ENCODE measurements at places on chromosomes 3 and 15. TPM values are rescaled to one million over a fixed set of nuclear protein-coding genes. Genes with fewer than 3 reads are reported as not detected.

CILP gene
- 129 TPM for total RNA-seq

SLC28A1 gene
- not detected for total RNA-seq

SMAD6 gene
- total RNA-seq = 28.5 TPM

GCNT3 gene
- 1.5 TPM for total RNA-seq

CNTN4 gene
- 22.1 TPM for total RNA-seq

GUCA1C gene
- total RNA-seq = not detected

TRIM59 gene
- 6.1 TPM for total RNA-seq

EPHA6 gene
- 1.2 TPM for total RNA-seq

DNA sequence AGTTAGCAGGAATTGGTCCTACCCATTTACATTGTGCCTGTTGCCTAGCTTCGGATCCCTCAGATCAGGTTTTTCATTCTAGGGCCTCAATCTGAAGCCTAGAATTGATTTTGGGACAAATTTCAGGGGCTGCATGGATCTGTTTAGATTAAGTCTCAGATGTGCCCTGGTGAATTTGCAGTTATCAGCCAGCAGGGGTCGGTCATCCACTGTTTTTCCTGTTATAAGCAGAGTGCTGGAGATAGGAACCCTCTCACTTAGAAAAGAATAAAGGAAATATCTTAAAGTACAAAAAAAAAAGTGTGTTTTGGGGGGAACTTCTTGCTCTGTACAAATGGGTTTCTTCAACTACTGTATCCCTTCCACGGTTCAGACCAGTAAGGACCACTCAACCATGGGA is 212.5 kb downstream of the BCHE start:
- no peaks in the 10 kb centered on the region for H3K36me3 ChIP-seq
- no peak overlapping the region for H3K27ac ChIP-seq
- H3K4me1 ChIP-seq = no peaks in the 10 kb centered on the region
- H3K27me3 ChIP-seq = no peaks in the 10 kb centered on the region
- no peak overlapping the region for H3K4me3 ChIP-seq

DNA sequence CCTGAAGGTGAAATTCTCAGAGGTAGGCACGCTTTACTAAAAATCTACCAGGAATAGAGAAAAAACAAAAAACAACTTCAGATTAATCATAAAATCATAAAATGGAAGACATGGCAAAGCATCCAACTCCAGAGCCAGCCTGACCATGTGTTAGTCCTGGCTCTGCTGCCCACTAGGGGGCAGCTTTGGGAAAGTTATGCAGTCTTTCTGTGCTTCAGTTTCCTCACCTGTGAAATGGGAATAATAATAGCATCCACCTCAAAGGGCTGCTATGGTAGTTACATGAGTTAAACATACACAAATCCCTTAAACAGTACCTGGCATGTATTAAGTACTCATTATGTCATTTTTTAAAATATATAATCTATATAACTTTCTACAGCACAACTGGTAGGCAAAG is 52.3 kb downstream of the WNT5A start:
- no peak overlapping the region for H3K27ac ChIP-seq
- DNase-seq = no peak
- no peaks in the 10 kb centered on the region for H3K36me3 ChIP-seq
- H3K27me3 ChIP-seq = no peaks in the 10 kb centered on the region

- H3K4me3 ChIP-seq = no peak overlapping the region
- no peaks in the 10 kb centered on the region for H3K36me3 ChIP-seq
- no peaks in the 10 kb centered on the region for H3K4me1 ChIP-seq
- no peaks in the 10 kb centered on the region for H3K27me3 ChIP-seq
- no peak overlapping the region for H3K27ac ChIP-seq
Observed at GRCh38 chr15:32802286-32802936, 84.6 kb downstream of the GREM1 start.

- H3K36me3 ChIP-seq = no peaks in the 10 kb centered on the region
- DNase-seq = peak; percentile 79
- H3K4me3 ChIP-seq = peak overlapping the region; percentile 58
Observed at GRCh38 chr3:128498127-128498626, 5.2 kb upstream of the GATA2 start.

DNA sequence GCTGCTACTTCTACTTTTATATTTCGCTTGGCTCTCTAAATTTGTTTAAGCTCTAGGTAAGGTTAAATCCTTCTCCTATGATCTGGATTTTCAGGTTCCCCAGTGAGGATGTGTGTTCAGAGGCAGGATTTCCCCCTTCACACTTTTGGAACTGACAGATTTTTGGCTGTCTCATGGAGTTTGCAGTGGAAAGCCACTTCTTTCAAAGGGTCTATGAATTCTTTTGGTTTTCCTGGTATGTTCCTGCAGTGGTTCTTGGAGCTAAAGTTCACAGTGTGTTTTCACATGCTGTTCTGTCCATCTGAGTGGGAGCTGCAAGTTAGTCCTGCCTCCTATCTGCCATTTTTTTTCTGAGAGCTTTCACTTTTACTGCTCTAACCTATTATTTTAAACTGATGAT is 21.6 kb upstream of the TIGIT start:
- no peaks in the 10 kb centered on the region for H3K27me3 ChIP-seq
- no peak overlapping the region for H3K27ac ChIP-seq
- no peak overlapping the region for H3K4me3 ChIP-seq

DNA sequence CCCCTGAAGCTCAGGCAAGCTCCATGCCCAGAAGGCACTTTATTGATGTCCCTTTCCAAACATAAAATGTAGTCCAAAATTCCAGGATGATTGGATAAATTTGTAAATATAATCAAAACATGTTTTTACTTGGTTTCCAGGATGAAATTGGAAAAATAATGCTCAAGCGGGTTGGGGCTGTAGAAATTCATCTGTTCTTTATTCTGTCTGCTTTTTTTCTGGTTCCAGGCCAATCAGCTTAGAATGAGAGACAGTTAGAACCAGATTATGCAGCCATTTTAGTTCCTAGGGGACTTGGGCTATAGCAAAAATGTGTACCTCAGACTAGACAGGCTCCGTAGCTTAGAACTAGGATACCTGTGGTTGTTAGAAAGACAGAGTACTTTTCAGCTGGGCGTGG is 450.8 kb downstream of the MCTP2 start:
- H3K36me3 ChIP-seq = no peaks in the 10 kb centered on the region
- no peaks in the 10 kb centered on the region for H3K27me3 ChIP-seq
- DNase-seq = no peak
- H3K27ac ChIP-seq = no peak overlapping the region

DNA sequence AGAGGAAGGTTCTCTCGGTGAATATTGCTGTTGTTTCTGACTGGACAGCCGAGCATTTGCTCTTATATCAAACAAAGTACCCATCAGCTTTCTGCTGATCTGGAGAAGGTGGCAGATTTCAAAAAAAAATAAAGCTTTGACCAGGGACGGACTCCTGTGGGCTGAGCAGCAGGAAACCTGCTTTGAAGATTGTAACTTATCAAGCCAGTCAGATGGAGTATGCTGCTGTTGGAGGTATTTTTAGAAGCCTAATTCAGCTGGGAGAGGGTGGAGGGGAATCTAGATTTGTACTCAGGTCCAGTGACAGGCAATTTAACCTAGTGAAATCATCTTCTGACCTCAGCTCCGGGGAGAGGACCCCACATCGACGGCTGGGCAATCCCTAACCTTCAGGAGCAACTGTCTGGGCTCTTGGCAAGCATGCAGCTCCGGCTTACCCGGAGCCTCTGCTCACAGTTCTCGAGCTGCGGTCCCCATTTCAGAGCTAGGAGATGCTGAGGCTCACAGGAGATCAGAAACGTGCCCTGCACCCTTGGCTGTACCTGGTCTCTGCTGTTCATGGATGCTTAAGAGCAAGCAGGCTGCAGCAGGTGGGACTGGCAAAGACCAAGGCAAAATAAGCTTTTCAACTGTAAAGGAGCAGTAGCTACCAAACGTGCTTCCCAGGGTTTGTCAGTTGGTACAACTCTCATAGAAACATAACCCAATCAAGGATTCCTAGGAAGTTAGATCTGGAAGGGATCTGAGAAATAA is 89.3 kb upstream of the ST8SIA2 start:
- no peak overlapping the region for H3K4me3 ChIP-seq
- H3K27ac ChIP-seq = no peak overlapping the region
- no peaks in the 10 kb centered on the region for H3K27me3 ChIP-seq
- no peaks in the 10 kb centered on the region for H3K4me1 ChIP-seq

DNA sequence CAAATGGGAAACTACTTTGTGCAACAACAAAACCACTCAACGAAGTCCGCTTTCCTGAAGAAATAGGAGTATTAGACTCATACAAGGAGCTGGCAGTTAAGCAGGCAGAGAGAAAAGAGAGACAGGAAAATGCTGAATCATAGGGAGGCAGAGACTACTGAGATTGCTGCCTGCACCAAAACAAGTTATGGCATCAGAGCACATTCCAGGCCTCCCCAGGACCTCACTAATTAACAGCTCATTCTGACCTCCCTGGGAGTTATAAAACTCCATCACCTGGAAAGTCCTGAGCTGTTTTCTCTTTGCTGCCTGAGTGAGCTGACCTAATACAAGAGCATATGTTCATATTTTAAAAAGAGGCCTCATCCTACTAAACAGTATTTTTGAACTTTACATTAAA is 741.0 kb downstream of the MCTP2 start:
- no peaks in the 10 kb centered on the region for H3K36me3 ChIP-seq
- DNase-seq = no peak
- no peaks in the 10 kb centered on the region for H3K4me1 ChIP-seq
- no peaks in the 10 kb centered on the region for H3K27me3 ChIP-seq

GRCh38 chr3:16239780-16240179 is 25.0 kb downstream of the DPH3 start:
- H3K36me3 ChIP-seq = no peaks in the 10 kb centered on the region
- H3K4me3 ChIP-seq = no peak overlapping the region
- peaks cover 21% of the 10 kb centered on the region for H3K4me1 ChIP-seq
- no peaks in the 10 kb centered on the region for H3K27me3 ChIP-seq

DNA sequence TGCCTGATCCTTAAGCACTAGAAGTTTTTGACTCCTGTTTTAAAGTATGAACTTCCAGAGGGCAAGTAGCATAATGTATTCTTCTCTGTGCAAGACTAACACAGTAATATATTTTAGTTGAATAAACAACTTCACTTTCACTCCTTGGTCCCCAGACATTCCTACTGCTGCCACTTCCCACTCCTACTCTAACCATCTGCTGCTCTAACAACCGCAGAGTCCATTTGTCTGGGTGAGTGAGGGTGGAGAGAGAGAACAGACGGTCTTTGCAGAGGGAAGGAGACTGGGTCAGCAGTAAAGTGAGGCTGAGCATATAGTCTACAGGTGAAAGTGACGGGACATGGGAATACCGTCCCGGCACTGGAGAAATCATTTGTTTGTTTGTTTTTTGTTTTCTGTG is 301.0 kb upstream of the SLCO3A1 start:
- H3K36me3 ChIP-seq = no peaks in the 10 kb centered on the region
- no peaks in the 10 kb centered on the region for H3K27me3 ChIP-seq
- no peak for DNase-seq
- H3K4me3 ChIP-seq = no peak overlapping the region
- H3K4me1 ChIP-seq = no peaks in the 10 kb centered on the region

DNA sequence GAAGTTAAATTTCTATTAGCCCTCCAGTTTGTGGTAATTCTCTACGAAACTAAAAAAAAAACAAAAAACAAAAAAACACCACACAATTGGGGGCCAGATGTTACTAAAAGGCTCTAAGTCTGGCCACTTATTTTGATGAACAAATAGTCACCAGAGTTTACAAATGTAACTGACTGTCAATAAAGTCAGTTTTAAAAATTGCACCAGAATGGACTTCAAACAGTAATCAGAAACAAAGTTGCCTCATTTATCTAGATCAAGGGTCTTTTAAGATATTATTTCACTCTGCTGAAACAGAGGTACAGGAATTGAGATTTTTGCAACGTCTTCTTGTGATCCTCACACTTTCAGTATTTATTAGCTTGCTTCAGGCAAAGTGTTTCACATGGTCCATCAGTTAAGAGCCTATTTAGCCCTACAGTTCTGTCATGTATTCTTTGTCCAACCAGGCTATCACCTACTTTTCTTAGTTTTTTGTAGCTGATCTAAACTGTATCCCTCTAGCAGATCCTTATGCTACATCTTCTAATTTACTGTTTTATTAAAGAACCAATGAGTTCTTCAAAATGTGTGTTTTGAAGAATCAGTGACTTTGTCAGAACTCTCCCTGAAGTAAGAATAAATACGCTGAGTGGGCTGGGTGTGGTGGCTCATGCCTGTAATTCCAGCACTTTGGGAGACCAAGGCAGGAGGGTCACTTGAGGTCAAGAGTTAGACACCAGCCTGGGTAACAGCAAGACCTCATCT is 74.7 kb downstream of the ANKRD28 start:
- H3K4me1 ChIP-seq = peaks cover 9% of the 10 kb centered on the region
- no peaks in the 10 kb centered on the region for H3K36me3 ChIP-seq
- H3K4me3 ChIP-seq = no peak overlapping the region
- H3K27ac ChIP-seq = no peak overlapping the region
- no peaks in the 10 kb centered on the region for H3K27me3 ChIP-seq

DNA sequence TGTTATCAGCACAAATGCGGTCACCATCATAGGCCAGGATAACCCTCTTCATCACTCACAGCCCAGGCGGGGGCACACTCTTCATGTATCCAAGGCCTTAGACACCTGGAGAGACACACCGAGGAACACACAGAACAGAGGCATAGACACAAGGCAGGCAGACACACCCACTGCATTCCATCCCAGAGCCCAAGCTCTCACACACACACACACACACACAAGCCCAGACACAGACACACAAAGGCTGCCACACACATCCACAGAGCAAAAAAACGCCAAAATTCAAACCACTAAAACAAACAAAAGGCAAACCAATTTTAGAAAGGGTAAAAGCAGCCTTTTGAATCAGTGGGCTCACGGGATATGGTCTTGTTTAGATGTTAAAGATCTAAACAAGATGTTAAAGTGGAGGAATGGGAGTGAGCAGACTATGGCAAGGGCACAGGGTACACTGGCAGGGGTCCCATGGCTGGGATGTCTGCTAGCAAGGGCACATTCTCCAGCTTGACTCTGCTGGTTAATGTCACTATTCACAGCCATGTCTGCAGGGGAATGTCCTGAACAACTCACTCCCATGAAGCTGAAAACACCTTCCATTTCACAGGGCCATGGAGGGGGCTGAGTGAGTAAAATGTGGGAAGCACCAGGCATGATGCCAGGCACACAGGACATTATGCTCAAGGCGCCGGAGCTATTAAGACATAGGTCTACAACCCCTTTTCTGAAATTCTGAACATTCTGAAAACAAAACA is 14.9 kb upstream of the CRABP1 start:
- no peaks in the 10 kb centered on the region for H3K36me3 ChIP-seq
- no peak overlapping the region for H3K4me3 ChIP-seq
- no peaks in the 10 kb centered on the region for H3K4me1 ChIP-seq
- no peaks in the 10 kb centered on the region for H3K27me3 ChIP-seq
- no peak for DNase-seq

- no peak overlapping the region for H3K27ac ChIP-seq
- no peaks in the 10 kb centered on the region for H3K27me3 ChIP-seq
- DNase-seq = no peak
- no peaks in the 10 kb centered on the region for H3K36me3 ChIP-seq
- no peaks in the 10 kb centered on the region for H3K4me1 ChIP-seq
Observed at GRCh38 chr3:127061641-127062040, 78.7 kb downstream of the PLXNA1 start.

GRCh38 chr15:99009741-99010330 is 2.2 kb upstream of the PGPEP1L start:
- DNase-seq = no peak
- no peaks in the 10 kb centered on the region for H3K36me3 ChIP-seq
- no peaks in the 10 kb centered on the region for H3K27me3 ChIP-seq
- no peak overlapping the region for H3K27ac ChIP-seq
